ENCODE measurements at places on chromosomes 12 and 14. TPM values are rescaled to one million over a fixed set of nuclear protein-coding genes. Genes with fewer than 3 reads are reported as not detected.
A peak's percentile ranks its signal among the peaks of the same experiment; 100 is the strongest.

DNA sequence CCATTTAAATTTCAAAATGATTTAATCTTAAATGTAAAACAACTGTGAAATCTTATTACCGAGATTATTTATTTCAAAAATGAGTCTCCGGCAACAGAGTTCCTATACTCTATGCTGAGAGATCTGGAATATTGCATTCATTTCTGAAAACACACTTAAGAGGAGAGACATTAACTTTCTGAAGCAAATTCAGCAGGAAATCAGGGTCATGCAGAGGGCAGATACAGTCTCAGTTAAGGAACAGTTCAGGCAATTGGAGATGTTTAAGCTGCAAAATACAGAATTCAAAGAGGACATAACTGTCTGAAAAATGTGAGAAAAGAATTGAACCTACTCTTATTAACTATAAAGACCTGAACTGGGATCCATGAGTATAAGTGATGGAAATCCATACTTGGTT, 320.7 kb downstream of the PAWR start:
- no peaks in the 10 kb centered on the region for H3K27me3 ChIP-seq
- no peak overlapping the region for H3K4me3 ChIP-seq
- peak overlapping the region; percentile 28 for H3K27ac ChIP-seq
- peaks cover 10% of the 10 kb centered on the region for H3K4me1 ChIP-seq
- DNase-seq: no peak

ACOT6 gene
- not detected for polyA plus RNA-seq

DNA sequence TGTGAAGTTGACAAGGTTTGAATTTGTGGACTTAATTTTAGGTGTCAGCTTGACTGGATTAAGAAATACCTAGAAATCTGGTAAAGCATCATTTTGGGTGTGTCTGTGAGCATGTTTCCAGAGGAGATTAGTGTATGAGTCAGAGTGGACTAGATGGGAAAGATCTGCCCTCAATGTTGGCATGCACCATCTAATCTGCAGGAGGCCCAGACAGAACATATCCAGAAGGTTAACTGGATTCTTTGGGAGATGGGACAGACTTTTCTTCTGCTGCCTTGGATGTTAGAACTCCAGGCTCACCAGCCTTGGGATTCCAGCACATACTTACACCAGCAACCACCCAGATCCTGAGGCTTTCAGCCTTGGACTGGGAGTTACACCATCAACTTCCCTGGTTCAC, 14.1 kb downstream of the SGPP1 start:
- DNase-seq: no peak
- no peak overlapping the region for H3K27ac ChIP-seq
- H3K4me1 ChIP-seq: no peaks in the 10 kb centered on the region
- no peaks in the 10 kb centered on the region for H3K27me3 ChIP-seq

- H3K36me3 ChIP-seq: no peaks in the 10 kb centered on the region
- no peaks in the 10 kb centered on the region for H3K27me3 ChIP-seq
- peak overlapping the region; percentile 31 for H3K27ac ChIP-seq
- DNase-seq: peak; percentile 86
- H3K4me3 ChIP-seq: no peak overlapping the region
Observed at GRCh38 chr12:118120579-118121363, 15.2 kb upstream of the PEBP1 start.

RFX4 gene
- polyA plus RNA-seq: not detected

DNA sequence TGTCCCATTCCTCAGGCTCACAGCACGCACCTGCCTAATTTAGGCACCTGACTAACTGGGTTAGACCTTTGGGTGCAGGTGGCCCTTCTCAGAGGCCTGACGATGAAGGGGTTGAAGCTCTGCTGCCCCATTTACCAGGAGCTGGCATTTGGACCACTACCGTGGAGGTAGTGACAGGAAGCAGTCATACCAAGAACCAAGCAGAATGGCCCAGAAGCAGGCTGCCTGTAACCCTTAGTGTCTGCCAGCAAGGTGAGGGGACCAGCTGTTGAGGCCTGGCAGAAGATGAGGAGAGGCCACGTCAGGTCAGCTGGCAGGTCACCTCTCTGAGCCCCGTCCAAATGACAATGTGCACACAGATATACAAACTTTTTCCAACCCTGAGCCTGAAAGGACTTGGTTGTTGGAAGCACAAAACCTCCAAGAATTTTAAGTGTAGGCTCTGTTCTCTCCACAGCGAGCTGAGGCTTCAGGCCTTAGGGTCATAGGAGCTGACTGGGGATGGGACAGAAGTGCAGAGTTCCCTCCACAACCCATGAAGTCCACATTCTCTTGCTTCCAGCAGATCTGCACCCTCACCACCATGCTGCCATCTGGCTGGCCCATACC, 23.1 kb downstream of the VASH1 start:
- no peak for DNase-seq
- no peak overlapping the region for H3K27ac ChIP-seq
- H3K4me3 ChIP-seq: no peak overlapping the region
- peaks cover 35% of the 10 kb centered on the region for H3K4me1 ChIP-seq
- no peaks in the 10 kb centered on the region for H3K27me3 ChIP-seq

RGS6 gene
- not detected for polyA plus RNA-seq

DNA sequence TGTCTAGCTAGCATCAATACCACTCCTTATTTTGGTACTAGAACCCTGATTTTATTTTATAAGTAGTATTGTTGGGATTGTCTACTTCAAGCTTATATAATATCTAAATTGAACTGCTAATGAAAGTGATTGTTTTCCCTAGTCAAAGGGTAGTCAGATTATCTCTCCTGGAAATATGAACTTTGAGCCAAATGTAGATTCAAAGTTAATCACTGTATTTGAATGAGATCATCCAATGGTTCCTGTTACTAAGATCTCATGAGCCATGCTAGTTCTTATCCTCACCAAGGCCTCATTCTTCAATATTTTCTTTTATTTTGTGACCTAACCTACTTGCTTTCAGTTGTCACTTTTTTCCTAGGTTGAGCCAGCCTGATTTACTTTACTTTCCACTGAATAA, 276.7 kb downstream of the RASSF9 start:
- H3K4me1 ChIP-seq: peaks cover 7% of the 10 kb centered on the region
- DNase-seq: no peak
- no peaks in the 10 kb centered on the region for H3K36me3 ChIP-seq
- peak overlapping the region; percentile 10 for H3K27ac ChIP-seq
- no peak overlapping the region for H3K4me3 ChIP-seq
